ENCODE measurements at places on chromosomes 13 and 19. TPM values are rescaled to one million over a fixed set of nuclear protein-coding genes. Genes with fewer than 3 reads are reported as not detected.

DNA sequence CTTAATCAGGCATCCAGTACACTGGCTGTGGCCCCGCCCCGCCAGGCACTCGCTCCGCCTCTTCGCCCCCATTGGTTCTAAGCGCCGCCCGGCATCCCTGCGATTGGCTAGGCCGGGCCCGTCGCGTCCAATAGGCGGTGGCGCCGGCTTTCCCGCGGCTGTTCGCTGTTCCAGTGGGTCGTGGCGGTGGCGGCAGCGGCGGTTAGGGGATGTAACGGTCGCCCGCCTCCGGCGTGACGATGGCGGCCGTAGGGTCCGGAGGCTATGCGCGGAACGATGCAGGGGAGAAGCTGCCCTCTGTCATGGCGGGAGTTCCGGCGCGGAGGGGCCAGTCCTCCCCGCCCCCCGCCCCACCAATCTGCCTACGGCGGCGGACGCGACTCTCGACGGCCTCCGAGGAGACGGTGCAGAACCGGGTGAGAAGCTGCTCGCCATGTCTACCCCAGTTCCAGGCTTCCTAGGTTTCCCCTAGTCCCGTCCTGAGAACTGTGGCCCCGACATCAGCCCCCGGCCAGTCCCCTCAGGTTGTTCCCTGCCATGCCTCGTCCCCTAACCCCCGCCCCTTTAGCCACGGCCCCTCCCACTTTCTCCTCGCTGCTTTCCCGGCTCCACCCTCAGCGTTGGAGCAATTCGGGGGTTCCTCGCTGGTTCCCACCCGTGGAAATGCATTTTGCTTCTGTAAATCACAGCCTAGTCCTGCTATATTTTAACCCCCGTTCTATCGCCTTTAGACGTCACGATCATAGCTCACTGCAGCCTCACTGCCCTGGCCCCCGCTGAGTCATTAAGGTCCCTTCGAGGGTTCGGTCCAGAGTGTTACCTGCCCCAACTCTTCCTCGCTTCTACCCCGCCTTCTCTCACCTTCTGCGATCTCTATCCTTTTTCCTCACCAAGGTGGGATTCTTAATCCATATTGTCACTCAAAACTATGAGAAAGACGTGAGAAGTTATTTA is at the start of gene WDR62:
TSS of gene WDR62 (plus strand) at position 165 of the 954 bp plus-strand sequence. CDS start at position 240, 75 bp downstream.
- H3K36me3 ChIP-seq: peaks cover 9% of the 10 kb centered on the region
- no peaks in the 10 kb centered on the region for H3K27me3 ChIP-seq
- no peak for DNase-seq
- peak within 1 kb of the TSS; percentile 97 for H3K27ac ChIP-seq

- DNase-seq: no peak
- H3K4me3 ChIP-seq: no peak overlapping the region
- no peaks in the 10 kb centered on the region for H3K4me1 ChIP-seq
- no peaks in the 10 kb centered on the region for H3K27me3 ChIP-seq
- no peak overlapping the region for H3K27ac ChIP-seq
- no peaks in the 10 kb centered on the region for H3K36me3 ChIP-seq
Observed at GRCh38 chr13:48437371-48437770, 24.5 kb upstream of the LPAR6 start.

DNA sequence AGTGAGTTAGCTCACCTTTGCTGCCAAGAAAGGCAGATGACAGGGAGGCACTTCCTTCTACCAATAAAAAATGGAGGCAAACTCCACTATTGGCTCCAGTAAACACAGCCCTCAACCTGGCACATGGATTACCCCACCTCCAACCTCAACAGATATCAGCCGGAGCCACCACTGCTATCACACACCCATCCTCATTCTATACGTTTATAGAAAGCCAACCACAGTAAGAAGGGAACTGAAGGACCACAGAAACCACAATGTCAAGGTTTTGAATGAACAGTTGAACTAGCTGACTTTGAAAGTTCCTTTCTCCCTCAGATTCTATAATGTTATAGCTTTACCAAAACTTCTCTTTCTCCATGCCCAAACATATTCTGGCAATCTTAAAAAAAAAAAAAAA is 526.2 kb downstream of the UQCRFS1 start:
- no peak for DNase-seq
- H3K4me1 ChIP-seq: no peaks in the 10 kb centered on the region
- H3K27ac ChIP-seq: no peak overlapping the region
- H3K27me3 ChIP-seq: no peaks in the 10 kb centered on the region

DNA sequence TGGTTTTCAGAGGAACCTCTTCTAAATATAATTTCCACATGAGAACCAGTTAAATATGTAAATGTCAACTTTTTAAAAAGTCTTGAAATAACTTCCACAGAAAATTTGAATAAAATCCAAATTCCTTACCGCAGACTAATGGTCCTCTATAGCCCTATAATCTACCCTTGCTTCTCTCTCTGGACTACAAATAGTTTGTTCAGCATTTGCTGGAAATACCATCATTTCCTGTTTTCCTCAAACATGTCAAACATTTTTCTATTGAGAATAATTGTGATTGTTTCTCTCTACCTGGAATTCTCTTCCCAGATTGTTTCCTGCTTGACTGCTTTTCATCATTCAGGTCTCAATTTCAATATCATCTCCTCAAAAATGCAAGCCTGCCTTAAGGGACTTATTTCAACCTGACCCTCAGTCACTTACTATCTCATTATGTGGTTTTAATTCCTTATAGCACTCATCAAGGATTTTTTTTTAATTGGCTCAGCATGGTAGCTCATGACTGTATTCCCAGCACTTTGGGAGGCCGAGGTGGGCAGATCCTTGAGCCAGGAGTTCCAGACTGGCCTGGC is 898.9 kb upstream of the MIR17HG start:
- H3K36me3 ChIP-seq: no peaks in the 10 kb centered on the region
- H3K4me1 ChIP-seq: peaks cover 4% of the 10 kb centered on the region
- no peak for DNase-seq
- H3K27ac ChIP-seq: no peak overlapping the region
- no peaks in the 10 kb centered on the region for H3K27me3 ChIP-seq

- no peaks in the 10 kb centered on the region for H3K27me3 ChIP-seq
- no peak for DNase-seq
- no peaks in the 10 kb centered on the region for H3K4me1 ChIP-seq
- H3K27ac ChIP-seq: no peak overlapping the region
- no peak overlapping the region for H3K4me3 ChIP-seq
- H3K36me3 ChIP-seq: no peaks in the 10 kb centered on the region
Observed at GRCh38 chr19:43446746-43447489, 18.5 kb downstream of the LYPD3 start.

DNA sequence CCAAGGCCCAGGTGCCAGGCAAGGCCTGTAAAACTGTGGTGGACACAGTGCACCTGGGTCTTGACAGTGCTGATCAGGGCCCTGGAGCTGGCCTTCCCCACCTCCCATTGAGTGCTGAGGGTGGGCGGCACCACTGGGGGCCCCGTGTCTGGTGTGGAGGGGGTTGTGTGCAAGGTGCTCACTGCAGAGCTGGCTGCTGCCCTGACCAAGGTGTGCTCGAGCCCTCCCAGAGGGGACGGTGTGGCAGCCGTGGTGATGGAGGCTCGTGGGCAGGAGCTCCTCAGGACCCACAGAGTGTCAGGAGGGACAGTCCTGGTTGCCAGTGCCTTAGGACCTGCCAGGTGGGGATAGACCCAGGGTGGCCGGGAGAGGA is 23.0 kb downstream of the ATP4B start:
- H3K4me1 ChIP-seq: no peaks in the 10 kb centered on the region
- no peaks in the 10 kb centered on the region for H3K27me3 ChIP-seq
- H3K36me3 ChIP-seq: peaks cover 3% of the 10 kb centered on the region
- no peak overlapping the region for H3K4me3 ChIP-seq

- H3K36me3 ChIP-seq: no peaks in the 10 kb centered on the region
- H3K27ac ChIP-seq: no peak overlapping the region
- H3K27me3 ChIP-seq: no peaks in the 10 kb centered on the region
- no peak overlapping the region for H3K4me3 ChIP-seq
- H3K4me1 ChIP-seq: no peaks in the 10 kb centered on the region
- DNase-seq: no peak
Observed at GRCh38 chr13:82062772-82063171, 1721.8 kb upstream of the SPRY2 start.

DNA sequence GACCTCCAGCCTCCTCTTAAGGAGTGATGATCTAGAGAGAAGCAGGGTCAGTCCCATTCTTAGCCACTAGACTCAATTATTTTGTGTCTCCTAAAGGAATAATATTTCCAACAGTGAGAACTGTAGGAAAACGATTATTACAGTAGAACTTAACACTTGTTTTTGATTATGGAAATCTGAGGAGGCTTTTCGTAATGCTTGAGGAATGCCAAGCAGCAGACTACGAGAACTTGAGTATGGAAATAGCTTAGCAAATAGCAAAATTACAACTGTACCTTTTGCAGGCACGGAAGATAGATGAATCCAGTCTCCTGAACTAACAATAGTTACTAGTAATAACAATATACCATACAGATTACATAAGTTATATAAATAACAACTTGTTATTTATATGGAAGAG is 12.2 kb downstream of the BRD4 start:
- no peak overlapping the region for H3K4me3 ChIP-seq
- no peaks in the 10 kb centered on the region for H3K27me3 ChIP-seq
- no peak for DNase-seq
- peaks cover 42% of the 10 kb centered on the region for H3K4me1 ChIP-seq

- H3K27me3 ChIP-seq: no peaks in the 10 kb centered on the region
- no peak overlapping the region for H3K27ac ChIP-seq
- no peak for DNase-seq
- H3K4me1 ChIP-seq: no peaks in the 10 kb centered on the region
- no peaks in the 10 kb centered on the region for H3K36me3 ChIP-seq
Observed at GRCh38 chr13:76715621-76716020, 170.6 kb downstream of the KCTD12 start.

- no peak overlapping the region for H3K27ac ChIP-seq
- no peaks in the 10 kb centered on the region for H3K36me3 ChIP-seq
- no peaks in the 10 kb centered on the region for H3K4me1 ChIP-seq
- H3K27me3 ChIP-seq: no peaks in the 10 kb centered on the region
- no peak overlapping the region for H3K4me3 ChIP-seq
Observed at GRCh38 chr19:28303502-28303901, 909.4 kb downstream of the UQCRFS1 start.

GRCh38 chr13:69319656-69320055 is 788.0 kb upstream of the ATXN8OS start:
- no peaks in the 10 kb centered on the region for H3K36me3 ChIP-seq
- H3K4me3 ChIP-seq: no peak overlapping the region
- no peaks in the 10 kb centered on the region for H3K27me3 ChIP-seq
- no peak overlapping the region for H3K27ac ChIP-seq
- no peak for DNase-seq

DNA sequence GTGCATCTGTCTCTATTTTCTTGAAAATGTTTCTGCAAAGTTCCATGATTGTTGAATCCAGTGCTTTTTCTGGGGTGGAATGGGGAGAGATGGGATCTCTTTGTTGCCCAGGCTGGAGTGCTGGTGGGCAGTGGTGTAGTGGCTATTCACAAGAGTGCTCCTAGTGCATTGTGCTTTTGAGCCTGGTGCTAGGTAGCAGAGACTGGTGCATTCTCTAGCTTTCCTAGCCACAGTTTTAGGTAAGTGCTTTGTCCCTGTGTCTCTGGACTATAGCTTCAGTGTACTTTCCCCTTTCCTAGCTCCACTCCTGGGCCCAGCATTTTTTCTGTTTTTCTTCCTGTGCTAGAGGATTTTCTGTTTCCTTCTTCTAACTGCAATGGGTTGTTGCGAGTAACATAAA is 825.6 kb downstream of the SLITRK6 start:
- H3K4me1 ChIP-seq: no peaks in the 10 kb centered on the region
- H3K36me3 ChIP-seq: no peaks in the 10 kb centered on the region
- DNase-seq: no peak
- no peak overlapping the region for H3K4me3 ChIP-seq
- no peak overlapping the region for H3K27ac ChIP-seq
- H3K27me3 ChIP-seq: no peaks in the 10 kb centered on the region

CNN1 gene
- total RNA-seq: 0.98 TPM

KLK3 gene
- not detected for total RNA-seq

BIVM gene
- 10.5 TPM for total RNA-seq

ANKRD24 gene
- total RNA-seq: 0.26 TPM

RYR1 gene
- 34.2 TPM for total RNA-seq

All from Panc1 (cell line).